ENCODE measurements at places on chromosomes 2 and 18.

GRCh38 chr18:56036741-56037140, 448.7 kb upstream of the TCF4 start:
- DNase-seq: no peak

DNA sequence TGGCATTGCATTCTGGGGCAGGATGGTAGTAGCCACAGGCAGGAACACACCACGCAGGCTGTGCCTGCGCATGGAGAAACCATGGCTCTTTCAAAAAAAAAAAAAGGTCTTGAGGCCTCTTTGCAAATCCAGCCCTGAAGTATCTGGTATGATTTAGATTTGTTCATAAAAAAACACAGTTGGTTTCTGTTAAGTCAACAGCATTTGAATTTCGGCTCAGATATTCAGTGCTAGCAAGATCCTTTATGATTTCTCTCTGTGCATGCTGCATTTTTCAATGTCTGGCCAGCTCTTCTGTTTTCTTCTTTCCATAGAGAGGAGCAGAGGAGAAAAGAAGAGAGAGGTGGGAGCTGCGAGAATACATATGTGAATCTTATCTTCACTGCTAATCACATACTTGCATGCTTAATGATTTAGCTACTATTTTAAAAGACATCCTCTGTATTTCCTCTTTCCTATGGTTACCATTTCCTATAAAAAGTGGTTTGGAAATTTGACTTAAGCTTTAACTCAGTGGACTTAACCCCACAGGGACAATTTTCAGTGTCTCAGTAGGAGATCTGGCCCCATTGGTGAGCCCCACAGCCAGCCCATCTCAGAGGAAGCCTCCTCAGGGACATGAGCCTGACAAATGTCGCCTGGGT, 214.3 kb upstream of the APCDD1 start:
- DNase-seq: no peak

DNA sequence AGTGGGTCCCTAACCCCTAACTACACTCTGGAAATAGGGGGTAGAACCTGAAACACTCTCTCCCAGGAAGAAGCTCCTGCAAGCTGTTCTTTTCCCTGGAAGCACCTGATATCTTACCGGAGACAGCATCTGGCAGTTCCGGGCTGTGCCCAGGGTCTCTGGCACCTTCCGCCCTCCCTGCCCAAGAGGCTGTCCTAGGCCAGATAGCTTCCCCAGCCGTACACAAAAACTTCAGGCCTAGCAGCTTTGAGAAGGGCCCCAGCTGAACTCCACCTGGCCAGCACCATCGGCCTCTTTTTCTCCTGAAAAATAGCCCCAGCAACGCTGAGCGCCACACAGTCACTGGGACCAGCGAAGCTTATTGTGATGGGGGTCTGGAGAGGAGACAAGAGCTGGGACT, 9.7 kb downstream of the OSR1 start:
- no peak for DNase-seq

- DNase-seq: no peak
These were observed 153.2 kb upstream of the MSH6 start for GRCh38 chr2:47629501-47630460.

DNA sequence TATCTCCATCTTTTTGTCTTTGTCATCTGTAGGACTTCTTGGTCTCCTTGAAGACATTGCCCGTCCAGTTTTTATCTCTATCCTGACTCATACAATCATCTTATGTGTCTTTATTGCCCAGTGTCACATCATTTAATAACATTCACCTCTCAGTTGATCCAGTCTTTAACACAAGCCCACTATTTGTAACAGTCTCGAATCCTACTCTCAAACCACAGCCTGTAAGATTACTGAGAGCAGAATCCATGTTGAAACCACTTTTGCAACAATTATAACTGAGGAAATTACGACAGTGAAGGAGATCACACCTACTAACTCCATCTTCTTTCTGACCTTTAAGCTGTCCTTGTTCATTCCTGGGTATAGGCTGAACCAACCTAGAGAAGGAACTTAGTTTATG, 1206.0 kb upstream of the ZEB2 start:
- DNase-seq: no peak

DNA sequence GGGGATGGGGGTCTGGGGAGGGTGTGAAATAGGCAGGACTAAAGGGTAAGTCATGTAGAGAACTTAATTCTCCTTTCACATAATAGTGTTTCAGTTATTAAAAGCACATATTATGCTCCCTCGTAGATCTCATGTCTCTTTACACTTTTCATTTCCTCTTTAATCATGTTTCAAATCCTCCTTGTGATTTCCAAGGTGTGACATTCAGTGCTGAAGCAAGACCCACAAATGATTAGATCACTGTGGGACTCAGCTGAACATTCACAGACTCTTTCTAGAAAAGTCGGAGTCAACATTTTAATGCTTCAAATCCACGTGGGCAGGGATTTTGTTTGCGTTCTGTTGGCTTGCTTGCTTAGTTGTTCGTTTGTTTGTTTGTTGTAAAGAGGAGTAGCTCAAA, 34.7 kb upstream of the CALCRL start:
- DNase-seq: no peak

GRCh38 chr2:191446910-191447309, 201.7 kb downstream of the MYO1B start:
- no peak for DNase-seq

- DNase-seq: no peak
These were observed 2.3 kb downstream of the INHBB start for GRCh38 chr2:120348134-120348736.

DNA sequence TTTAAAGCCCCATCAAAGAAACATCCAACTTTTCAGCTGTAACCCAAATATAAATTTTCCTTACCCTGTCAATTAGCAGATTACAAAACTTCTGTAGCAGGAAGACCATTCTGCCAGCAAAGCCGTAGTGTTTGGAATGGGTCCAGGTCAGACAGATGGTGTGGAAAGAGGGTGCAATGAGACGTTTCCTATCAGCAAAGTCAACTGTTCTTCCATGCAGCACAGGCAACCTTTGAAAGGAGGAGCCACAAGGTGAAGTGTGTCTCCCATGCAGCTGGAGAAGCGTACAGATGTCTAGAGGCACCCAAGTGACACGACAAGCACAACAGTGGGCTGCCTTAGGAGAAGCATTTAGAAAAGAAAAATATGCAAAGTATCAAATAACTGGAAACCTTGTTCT, 83.7 kb downstream of the SP3 start:
- no peak for DNase-seq

- no peak for DNase-seq
These were observed 20.8 kb upstream of the LYPD1 start for GRCh38 chr2:132690664-132691303.

DNA sequence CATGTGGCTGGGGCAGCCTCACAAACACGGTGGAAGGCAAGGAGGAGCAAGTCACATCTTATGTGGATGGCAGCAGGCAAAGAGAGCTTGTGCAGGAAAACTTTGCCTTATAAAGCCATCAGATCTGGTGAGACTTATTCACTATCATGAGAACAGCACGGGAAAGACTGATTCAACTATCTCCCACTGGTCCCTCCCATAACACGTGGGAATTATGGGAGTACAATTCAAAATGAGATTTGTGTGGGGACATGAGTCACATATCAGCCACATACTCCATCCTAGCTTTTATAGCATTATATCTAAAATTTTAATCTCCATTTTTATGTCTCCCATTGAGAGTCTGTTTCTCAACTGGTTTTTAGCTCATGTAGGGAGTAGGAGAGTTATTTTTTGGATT, 45.7 kb downstream of the ICOS start:
- DNase-seq: no peak

DNA sequence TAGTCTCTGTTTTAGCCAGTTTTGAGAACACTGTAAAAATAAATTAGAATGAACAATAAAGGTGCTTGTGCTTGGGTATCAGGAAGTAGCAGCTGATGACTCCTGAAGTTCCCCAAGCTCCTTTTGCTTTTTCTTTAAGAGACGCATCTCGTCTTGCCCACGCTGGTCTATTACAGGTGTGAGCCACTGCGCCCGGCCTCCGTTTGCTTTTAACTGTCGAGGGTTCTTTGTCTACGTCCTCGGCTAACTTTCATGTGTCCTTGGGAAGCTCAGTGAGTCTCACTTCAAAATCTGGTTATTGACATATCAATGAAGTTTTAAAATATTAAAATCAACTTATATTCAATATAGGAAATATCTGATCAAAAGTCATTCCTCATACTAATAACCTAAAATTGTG, 246.5 kb downstream of the FBXO15 start:
- no peak for DNase-seq

All from activated CD4-positive, alpha-beta T cell treated with anti-CD3 and anti-CD28 coated beads for 48 hours (primary cell).